Activated CD8-positive, alpha-beta memory T cell treated with anti-CD3 and anti-CD28 coated beads, Interleukin-2, amount 10 ng/mL, durations not matched to agents 7 days and 5 days (primary cell): ENCODE measurements at places on chromosomes 7 and 10. TPM values are rescaled to one million over a fixed set of nuclear protein-coding genes. Genes with fewer than 3 reads are reported as not detected.

Gene TRIM50
- not detected for total RNA-seq

DNA sequence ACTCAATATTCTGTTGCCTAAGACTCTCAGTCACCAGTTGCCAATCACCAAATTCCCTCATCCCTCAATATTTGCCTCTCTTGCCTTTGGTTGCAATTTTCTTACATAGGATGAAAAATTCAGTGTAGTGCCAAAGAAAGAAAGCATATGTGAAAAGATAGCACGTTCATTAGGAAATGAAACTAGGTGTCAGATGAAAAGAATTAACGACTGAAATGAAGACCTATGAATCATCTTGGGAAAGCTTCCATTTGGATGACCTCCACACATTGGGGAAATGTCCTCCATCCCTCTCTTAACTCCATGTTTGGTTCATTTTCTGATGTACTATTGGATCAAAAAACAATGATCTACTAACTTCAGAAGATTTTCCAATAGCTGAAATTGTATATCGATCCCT lies 145.1 kb upstream of the MEOX2 start:
- DNase-seq = no peak

Gene CELF2
- total RNA-seq = 219 TPM

DNA sequence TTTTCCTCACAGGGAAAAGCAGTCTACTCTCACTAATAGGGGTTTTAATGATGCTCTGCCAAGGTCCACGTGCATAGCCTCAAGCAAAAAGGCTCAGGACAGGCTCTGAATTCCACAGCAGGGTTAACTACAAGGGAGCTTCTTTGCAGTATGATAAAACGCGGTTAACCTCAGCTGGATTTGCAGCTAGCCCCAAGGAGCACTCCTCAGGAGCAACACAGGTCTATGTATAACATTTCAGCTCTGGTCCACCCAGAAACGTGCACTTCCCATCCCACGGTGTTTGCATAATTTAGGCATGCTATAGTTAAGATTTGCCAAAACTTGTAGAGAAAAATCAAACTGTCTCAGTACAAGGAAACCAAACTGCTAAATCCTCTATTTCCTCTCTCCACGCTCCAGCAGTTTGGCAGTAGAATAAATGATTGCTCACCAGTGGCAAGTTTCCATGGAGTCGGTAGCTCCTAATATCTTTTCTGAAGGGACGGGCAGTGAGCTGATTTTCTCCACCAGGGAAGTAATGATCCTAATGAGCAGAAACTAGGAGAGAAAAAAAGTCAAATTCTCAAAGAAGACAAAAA lies 13.1 kb upstream of the ASB4 start:
- DNase-seq = no peak

DNA sequence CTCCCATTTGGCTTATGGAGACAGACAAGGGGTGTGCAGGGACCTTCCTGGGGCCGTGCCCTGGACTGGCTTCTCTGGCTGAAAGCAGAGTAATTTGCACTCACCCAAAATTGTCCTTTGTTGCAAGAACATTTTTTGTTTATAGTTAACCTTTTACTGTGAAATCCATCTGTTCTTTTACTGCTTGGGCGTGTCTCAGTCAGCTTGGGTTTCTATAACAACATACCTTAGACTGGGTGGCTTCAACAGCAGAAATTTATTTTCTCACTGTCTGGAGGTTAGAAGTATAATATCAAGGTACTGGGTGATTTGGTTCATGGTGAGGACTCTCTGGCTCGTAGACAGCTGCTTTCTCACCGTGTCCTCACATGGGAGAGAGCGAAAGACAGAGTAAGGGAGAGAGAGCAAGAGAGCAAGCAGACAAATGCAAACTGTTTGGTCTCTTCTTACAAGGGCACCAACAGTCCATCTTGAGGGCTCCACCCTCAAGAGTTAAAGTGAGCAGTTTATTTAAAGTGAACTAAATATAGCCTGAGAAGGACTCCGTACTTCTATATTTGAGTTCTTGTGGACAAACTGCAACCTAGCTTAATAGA lies 131.0 kb upstream of the NPY start:
- no peak for DNase-seq

- no peak for DNase-seq
These were observed 31.0 kb downstream of the AHR start for GRCh38 chr7:17329440-17329839.

- no peak for DNase-seq
These were observed 43.9 kb upstream of the GPAM start for GRCh38 chr10:112227331-112227987.

DNA sequence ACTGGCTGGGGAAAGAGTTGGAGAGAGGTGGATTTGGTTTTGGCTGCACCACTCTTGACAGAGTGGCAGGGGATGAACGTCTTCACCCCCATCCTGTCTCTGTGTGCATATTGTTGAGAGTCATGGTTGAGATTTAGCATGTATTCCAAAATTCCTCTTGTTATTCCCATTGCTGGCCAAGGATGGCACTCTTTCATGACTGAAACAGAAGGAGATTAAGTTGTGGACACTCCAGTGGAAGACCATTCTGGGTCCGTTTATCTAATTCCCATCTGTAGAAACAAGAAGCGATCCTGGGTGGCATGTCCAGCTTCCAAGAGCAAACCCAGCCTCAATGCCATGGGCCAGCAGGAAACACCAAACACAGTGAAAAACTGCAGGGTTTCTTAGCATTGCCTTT lies 469.0 kb upstream of the IGFBP3 start:
- DNase-seq = no peak

- DNase-seq = no peak
These were observed 563.1 kb downstream of the LRMDA start for GRCh38 chr10:75994357-75995040.

DNA sequence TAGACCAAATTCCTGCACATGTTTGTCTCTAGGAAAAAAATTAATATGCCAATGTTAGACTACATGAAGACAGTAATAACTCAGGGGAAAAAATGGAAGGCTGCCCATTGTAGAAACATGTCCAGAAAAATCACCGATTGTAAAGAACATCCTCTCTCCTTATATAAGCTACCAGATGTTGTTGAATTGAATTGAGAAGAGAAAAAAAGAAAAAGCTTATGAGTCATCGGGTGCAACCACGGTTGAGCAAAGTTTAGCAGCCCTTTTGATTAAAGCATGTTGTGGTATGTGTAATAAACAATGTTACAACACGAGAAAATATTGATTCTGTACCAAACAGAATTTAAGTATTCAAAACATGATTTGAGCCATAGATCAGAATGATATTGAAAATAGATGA lies 102.3 kb upstream of the ARHGAP21 start:
- no peak for DNase-seq

DNA sequence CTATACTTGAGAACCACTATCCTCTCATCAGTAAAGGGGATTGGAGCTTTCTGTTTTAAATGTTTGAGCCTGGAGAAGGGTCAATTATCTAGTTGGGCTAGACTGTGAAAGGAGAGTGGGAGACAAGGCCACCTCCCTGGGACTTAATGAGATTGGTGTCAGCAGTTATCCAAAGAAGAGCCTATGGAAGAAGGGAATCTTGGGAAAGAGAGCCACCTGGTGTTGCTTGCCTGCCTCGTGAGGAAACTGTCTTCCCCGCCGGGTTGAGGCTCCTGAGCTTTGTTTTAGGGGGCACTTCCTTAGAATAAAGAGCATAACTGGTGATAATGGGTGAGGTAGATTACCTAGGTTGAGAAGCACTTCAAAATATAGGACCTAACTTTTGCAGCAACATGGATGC lies 32.0 kb upstream of the ABCB4 start:
- no peak for DNase-seq
